T-helper 17 cell (primary cell): ENCODE measurements at places on chromosomes 2 and 18.

- DNase-seq: no peak
Measured at GRCh38 chr2:16250886-16251285, 310.5 kb downstream of the MYCN start.

GRCh38 chr2:144753416-144753815, 233.5 kb upstream of the ZEB2 start:
- DNase-seq: no peak

GRCh38 chr18:42477267-42477666, 522.2 kb downstream of the PIK3C3 start:
- no peak for DNase-seq

GRCh38 chr2:23690421-23691105, 236.4 kb downstream of the ATAD2B start:
- DNase-seq: no peak

GRCh38 chr2:222566229-222566628, 89.7 kb downstream of the FARSB start:
- DNase-seq: no peak
